ENCODE measurements at places on chromosomes 3 and 15.

DNA sequence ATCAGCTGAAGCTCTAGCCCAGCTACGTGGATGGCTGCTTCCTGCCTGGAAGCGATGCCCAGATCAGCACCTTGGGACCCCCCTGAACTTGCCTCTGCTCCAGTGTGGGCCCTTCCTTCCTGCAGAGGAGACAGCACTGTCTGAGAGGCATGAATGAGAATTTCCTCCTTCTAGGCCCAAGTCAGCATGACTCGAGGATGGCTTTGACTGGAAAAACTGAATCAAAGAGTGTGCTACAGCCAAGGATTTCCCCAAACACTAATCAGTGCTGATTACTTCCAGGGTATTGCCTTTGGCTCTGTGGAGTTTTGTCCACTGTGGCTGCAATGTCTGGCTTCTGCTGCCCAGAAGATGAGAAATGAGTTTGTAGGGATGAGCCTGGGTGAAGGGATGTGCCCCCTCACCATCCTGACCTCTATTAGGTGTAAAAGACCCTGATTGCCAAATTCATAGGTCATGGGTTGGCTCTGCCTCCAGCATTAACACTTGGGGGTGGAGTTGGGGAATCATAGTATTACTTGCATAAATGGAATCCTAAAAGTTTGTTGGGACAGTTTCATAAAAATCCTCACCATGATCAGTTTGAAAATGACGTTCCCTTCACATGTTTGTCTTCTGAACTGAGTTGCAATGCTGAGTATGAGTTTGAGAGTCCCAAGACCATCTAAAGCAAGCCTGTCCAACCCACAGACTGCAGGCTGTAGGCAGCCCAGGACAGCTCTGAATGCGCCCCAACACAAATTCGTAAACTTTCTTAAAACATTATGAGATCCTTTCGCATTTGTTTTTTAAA lies 36.7 kb downstream of the FLNB start:
- DNase-seq: no peak

- no peak for DNase-seq
These were observed 207.6 kb upstream of the MDFIC2 start for GRCh38 chr3:70519913-70520659.

DNA sequence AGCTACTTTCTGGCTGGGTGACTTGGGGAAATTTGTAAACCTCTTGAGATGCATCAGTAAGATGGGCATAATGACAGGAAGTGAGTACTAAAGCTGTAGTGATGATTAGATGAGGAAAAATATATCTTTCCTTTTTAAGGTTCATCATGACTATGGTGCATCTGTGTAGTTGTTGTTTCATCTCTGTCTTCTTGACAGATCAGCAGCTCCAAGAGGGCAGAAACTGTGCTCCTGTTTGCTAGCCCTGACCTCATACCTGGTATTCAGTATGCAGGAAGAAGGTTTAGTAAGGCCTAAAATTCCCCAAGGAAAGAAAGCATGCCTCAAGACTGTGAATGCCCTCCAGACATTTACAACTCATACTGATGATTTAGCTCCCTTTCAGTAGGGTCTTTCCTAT lies 82.5 kb upstream of the PSMD6 start:
- no peak for DNase-seq

- no peak for DNase-seq
These were observed 11.0 kb upstream of the PIK3CB start for GRCh38 chr3:138845771-138846173.
